ENCODE measurements at places on chromosomes 11 and 22.
A peak's percentile ranks its signal among the peaks of the same experiment; 100 is the strongest.

GRCh38 chr11:75103380-75104026 is 6.8 kb upstream of the OR2AT4 start:
- no peak for DNase-seq

DNA sequence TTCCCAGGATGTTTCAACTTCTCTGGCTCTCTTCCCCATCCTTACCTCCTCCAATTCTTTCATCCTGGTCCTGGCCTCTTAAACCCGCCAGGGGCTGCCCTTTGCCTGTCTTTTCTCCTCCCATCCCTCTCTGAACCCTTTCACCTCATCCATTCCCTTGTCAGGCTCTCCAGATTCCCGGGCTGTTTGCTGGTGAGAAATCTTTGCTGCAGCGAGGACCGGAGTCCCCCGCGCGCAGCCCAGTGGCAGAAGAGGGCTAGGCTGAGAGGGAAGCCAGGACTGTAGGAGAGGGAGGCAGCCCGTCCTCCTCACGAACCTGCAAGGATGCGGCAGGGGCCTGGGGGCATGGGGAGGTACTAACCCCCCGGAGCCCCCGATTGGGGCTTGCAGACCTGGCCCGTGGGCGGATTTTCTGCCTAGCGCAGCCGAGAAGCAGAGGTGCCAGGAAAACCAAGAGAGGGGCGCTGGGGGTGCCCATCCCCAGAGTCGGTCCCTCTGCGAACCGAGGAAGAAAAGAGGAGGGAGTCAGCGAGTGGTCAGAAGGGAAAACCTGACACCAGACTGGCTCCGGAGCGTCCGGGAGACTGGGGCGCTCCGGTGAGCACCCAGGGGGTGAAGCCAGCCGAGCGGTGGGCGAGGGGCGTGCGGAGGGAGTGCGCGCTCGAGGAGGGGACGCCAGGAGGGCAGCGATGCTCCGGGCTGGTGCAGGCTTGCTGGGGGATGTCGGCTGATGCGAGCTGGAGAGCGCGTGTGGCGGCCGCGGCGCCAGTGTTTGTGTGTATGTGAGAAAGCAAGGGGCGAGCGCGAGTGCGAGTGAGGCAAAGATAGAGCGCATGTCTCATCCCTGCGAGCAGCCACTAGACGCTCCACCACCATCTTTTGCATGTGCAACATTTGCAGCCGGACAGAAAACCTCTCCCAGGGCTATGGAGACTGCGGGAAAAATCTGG is at the start of gene GRIA4:
GRIA4 (plus strand) TSS at position 242 of the 950 bp plus-strand sequence. CDS start 925 bp downstream, outside the sequence.
- peak; percentile 18 for DNase-seq

- DNase-seq: peak; percentile 45
Observed at GRCh38 chr22:43060183-43060582, 29.0 kb downstream of the TTLL1 start.

DNA sequence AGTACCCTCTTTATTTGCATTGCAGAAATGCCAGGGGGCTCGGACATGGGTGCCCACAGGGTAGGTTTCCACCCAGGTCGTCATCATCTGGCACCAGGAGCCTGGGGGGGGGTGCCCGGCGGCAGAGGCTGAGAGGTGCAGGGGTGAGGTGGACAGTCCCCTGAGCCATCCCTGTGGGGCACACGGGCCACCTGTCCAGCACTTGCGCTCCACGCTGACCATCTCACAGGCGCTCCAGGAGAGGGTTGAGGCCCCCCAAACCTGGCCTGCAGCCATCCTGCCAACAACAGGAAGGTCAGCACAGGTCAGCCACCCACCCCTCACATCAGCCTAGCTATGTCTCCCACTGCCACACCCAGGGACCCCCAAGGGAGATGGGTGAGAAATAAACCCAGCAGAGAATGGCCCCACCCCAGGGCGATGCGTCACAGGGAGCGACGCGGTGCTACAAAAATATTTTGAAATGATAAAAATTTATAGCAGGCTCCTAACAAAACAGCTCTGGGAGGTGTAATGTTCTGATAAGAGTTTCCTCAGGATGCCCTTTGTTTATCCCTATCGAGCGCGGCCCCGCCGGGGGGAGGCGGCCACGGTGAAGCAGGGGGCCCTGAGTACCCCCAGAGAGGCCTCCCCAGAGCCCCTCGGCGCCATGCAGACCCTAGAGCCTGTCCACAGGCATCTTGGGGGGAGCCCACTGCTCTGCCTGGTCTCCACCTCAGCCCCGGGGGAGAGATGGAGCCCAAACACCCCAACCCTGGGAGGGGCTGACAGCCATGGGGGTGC is 21.0 kb upstream of the GNB1L start:
- peak; percentile 22 for DNase-seq

DNA sequence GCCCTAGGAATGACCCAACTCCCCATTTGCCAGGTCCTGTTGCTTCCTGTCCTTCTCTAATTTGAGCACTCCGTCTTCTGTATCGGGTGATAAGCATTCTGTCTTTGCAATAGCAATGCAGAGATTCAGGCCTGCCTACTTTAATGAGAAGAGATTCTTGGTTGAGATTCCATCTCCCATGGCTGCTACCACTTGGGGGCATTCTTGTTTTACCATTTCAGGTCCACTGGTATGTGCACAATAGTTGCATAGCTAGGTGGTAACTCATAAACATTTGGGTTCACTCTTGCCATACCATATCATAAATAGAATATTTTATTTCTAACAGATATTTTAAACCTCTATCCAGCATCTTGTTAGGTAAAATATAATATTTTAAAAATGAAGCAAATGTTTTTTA is 34.4 kb upstream of the CALCB start:
- DNase-seq: no peak

- no peak for DNase-seq
Observed at GRCh38 chr22:39275814-39276439, 31.1 kb upstream of the PDGFB start.

- DNase-seq: peak; percentile 91
Observed at GRCh38 chr22:50200461-50201190, at the start of gene SELENOO. TSS of gene SELENOO (plus strand) at chr22:50201011. CDS start at chr22:50201037, 26 bp downstream.

DNA sequence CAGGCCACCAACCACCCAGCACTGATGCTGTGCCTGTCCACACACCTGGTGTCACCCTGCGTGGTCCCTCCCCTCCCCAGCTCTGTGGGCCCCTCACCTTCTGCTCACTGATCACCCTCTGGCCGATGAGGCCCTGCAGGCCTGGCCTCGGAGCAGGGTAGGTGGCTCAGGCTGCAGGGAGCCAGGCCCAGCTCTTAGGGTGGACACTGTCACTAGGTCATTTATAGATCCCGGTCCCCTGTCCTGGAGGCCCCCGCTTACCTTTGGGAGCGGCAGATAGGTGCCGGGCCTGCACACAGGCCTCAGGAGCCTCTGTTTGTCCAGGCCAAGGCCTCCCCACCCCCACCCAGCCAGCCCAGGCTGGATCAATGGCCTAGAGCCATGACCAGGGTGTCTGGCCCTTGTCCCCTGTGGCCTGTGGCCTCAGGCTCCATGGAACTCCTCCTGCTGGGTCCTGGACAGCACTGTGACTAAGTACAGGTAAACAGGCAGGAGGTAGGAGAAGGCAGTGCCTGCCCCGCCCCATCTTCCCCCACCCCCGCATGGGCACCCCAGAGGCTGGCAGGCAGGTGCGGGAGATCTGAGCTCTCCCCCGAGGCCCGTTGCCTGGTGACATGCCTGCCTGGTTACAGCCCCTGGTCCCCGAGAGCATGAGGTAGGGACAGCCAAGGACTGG is at the start of gene TMPRSS6:
TMPRSS6 (minus strand) TSS at position 472 of the 676 bp plus-strand sequence. CDS start 6,296 bp downstream, outside the sequence.
- DNase-seq: no peak

GRCh38 chr22:32325811-32326237 is 31.8 kb upstream of the RFPL3 start:
- DNase-seq: no peak

- DNase-seq: no peak
Observed at GRCh38 chr11:80831374-80831773, 1390.5 kb upstream of the TENM4 start.

GRCh38 chr11:6742260-6742659 is 29.5 kb downstream of the OR2AG2 start:
- no peak for DNase-seq

DNA sequence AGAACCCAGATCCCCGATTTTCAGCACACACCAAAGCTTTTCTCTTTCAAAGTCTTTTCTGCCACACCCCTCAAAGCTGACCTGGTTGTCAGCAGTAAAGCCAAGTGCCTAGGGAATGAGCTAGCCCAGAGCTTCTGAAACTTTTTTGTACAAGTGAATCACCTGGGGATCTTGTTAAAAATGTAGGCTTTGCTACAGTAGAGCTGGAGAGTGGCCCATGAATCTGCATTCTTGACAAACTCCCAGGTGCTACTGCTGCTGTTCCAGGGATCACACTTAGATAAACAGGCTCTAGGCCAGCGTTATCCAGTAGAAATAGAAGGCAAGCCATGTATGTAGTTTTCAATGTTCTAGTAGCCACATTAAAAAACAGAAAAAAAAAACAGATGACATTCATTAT is 21.8 kb upstream of the NAV2 start:
- DNase-seq: no peak

DNA sequence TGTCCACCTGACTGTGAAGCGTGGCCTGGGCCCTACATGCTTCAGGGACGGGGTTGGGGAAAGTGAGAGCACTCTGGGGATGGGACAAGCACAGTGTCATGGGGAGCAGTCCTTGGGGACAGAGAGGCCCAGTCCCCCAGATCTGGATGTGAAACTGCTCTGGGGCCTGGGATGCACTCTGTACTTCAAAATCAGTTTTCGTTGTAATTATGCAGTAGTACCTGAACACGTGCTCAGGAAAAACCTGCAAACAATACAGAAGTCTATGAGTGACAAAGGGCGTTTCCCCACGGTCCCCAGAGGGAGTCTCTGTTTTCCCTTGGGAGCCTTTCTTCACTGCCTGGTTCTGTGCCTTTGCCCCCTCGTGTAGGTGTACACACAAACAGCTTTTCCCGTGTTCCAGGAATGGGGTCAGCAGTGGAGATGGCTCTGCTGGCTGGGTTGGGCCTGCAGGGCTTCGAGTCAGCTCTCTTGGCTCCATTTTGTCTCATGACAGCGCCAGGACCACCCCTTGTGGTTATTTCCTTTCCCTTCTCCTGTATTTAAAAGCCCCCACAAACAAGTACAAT is 5.2 kb upstream of the TNFRSF13C start:
- DNase-seq: no peak

GRCh38 chr22:49334449-49334789 is 493.3 kb downstream of the BRD1 start:
- no peak for DNase-seq

GRCh38 chr11:69014084-69014851 is 1.2 kb upstream of the MRGPRF start:
- DNase-seq: peak; percentile 49

DNA sequence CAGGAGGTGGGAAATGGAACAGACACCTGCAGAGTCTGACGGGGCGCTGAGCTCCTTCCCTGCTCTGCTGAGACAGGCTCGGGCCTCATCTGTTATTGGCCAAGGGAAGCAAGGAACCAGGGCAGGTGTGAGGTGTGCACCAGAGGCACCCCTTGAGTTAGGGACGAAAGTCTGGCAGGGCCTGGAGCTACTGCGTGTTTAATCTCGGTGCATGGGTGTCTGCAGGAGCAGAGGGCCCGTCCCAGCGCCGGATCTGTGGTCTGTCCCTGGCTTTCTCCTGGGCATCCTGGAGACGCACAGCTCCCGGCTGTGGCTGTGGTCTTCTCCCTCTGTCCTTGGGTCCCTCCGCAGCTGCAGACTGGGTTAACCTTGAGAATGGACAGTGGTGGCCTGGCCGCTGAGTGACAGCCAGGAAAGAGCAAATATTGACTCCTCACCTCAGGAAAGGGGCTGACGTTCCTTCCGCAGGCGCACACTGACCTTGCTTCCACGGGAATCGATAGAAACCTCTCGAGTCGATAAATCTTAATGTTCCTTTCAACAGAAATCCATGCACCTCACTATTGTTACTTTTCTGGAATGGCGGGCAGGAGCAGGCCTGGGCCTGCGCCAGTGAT is 975.6 kb downstream of the BRD1 start:
- DNase-seq: no peak

GRCh38 chr22:25374869-25375268 is 155.4 kb downstream of the CRYBB2 start:
- DNase-seq: no peak

DNA sequence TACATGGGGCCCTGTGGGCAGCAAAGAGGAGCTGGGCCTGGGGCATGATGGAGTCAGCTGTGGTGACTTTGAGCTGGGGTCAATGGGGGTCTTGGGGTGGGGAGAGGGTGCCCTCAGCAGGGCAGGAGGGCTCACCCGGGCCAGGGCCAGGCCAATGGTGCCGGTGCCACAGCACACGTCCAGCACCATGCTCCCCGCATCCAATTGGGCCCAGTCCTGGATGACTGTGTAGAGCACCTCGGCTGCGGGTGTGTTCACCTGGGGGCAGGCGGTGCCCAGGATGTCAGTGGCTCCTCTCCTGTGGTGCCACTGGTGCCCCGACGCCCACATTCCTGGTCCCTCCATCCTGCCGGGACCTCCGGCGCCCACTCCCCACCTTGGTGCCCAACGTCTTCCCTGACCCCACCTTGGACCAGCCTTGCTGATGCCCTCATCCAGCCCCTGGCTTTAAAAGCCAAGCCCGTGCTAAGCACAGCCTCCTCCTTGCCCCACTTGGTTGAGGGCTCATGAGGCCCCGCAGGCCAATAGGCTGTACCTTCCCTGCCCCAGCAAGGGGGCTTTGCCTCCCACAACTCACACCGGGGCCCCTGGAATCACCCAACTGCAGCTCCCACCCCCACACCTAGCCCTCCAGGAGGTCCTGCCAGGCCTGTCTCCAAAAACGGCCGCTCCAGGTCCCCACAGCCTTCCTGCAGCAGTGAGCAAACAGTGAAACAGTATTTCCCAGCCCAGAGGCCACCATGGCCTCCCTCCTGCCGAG is 2.2 kb upstream of the RANBP1 start:
- DNase-seq: no peak

DNA sequence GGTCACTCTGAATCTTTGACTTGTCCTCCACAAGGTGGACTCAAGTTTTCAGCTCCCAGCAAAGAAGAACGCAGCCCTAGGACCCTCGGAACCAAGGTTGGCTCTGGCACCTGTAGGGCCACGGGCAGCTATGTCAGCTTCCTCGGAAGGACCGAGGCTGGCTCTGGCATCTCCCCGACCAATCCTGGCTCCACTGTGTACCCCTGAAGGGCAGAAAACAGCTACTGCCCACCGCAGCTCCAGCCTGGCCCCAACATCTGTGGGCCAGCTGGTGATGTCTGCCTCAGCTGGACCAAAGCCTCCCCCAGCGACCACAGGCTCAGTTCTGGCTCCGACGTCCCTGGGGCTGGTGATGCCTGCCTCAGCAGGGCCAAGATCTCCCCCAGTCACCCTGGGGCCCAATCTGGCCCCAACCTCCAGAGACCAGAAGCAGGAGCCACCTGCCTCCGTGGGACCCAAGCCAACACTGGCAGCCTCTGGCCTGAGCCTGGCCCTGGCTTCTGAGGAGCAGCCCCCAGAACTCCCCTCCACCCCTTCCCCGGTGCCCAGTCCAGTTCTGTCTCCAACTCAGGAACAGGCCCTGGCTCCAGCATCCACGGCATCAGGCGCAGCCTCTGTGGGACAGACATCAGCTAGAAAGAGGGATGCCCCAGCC is 2.2 kb downstream of the INPP5J start:
- no peak for DNase-seq

DNA sequence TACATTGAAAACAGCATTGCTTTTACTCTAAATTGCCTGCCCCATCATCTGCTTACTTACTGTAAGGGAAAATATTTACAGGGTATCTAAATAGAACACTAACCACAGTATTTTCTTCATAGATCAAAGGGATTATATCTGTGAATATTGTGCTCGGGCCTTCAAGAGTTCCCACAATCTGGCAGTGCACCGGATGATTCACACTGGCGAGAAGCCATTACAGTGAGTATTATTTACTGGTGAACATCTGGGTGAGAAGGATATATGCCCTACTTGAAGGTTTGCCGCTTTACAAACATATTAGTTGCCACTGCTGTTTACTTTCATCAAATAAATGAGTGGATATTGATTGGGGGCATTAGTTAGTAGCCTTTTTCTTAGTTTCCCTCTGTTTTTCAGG is 5.9 kb upstream of the CNTF start:
- no peak for DNase-seq

- DNase-seq: peak; percentile 73
Observed at GRCh38 chr11:71286701-71287643, 34.6 kb upstream of the SHANK2 start.

All from colonic mucosa (tissue), 4 donors.